Activated CD4-positive, alpha-beta T cell treated with anti-CD3 and anti-CD28 coated beads for 36 hours (primary cell): ENCODE measurements at places on chromosomes 1 and 21.

DNA sequence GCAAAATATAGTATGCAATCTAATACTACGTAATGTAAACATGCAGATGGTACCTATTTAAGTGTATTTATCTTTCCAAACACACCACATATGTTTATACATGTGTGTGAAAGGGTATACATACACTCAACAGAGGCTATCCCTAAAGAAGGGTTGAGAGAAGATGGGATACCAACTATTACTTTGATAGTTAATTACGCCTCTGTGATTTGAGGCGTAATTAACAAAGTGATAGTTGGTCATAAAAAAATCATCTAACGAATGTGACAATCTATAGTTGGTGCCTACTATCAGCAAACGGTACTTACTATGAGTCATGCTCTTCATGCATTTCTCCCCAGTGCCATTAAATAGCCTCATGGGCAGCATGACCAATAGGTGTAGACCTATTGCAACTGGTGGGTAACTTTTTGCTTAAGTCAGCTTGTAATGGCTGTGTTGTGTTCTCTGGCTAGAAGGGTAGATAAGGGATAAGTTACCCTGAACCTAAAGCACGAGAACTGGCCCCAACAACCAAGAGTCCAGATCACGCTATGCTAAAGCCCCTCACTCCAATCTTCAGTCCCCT lies 15.3 kb downstream of the RCAN1 start:
- no peak for DNase-seq

DNA sequence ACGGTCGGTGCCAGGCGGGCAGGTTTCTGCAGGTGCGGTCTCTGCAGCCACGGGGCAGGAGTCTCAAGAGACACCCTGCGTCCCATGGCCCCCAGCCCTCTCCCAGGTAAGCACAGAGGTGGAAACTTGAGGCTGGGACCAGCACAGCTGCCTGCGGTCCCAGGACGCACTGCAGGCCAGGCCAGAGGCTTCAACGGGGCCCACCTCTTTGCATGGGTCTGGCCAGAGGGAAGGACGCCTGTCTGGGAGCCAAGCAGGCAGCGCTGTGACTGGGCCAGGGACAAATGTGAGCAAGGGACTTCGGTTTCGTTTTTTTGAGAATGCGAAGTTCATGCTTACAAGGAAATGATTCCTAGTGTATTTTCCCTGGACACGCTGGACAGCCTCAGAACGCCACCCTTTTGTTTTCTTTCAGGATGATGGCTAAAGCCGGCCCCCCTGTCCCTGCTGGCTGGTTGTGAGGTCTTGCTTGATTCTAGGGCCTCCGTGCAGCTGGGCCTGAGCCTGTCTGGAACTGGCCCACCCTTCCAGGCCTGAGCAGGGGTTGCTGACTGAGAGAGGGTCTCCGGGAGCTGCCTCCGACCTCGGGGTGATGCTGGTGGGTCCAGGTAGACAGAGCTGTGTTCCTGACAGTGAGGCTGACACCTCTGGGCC lies 38.3 kb downstream of the MORN1 start:
- DNase-seq = no peak

GRCh38 chr1:31180338-31180737 lies 59.3 kb downstream of the NKAIN1 start:
- DNase-seq = no peak

DNA sequence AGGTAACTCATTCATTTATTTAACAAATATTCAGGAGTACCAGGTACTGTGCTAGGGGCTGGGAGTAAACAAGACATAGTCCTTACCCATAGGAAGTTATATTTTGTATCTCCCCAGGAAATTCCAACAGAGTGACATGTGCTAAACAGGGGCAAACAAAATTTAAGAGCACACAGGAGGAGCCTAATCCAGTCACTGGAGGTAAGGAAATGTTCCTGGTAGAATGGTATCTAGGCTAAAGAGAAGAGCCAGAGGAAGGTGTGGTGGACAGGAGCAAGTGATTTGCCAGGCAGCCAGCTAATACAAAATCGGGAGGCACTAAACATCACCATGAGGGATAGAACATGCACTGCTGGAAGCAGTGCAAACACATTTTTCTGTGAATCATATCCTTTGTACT lies 10.4 kb downstream of the TEX38 start:
- no peak for DNase-seq

DNA sequence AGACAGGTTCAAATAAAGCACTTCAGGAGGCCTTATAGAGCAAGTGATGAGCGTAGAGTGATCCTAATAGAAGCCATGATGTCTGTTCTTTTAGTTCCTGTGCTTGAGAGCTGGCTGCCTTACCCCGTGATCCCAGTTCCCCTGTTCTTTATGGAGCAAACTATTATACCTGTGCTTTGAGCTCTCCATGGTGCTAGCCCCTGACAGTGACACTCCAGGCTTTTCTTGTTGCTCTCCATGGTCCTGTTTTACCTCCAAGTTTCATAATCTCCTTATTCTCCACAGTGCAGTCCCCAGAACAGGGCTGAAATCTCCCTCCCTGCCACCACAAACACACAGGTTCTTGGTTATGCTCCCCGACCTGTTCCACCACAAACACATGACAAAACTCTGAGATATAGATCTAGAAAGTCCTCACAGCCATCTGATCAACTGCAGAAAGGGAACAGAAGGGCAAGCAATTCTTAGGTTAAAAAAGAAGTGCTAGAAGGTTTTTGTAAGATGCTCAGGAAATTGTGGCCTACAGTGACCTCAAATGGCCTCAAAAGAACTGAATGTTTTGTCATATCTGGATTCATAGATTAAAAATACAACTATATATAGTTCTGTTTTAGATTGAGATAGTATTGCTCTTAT lies 6.0 kb downstream of the CADM3 start:
- DNase-seq = peak; percentile 60

- DNase-seq = no peak
These were observed 241.2 kb downstream of the TRABD2B start for GRCh38 chr1:47756006-47756405.

- DNase-seq = peak; percentile 67
These were observed 22.1 kb upstream of the TDRD10 start for GRCh38 chr1:154479764-154480421.

GRCh38 chr1:172117800-172118199 lies 276.5 kb downstream of the DNM3 start:
- DNase-seq = peak; percentile 30

GRCh38 chr21:44875316-44875700 lies 1.8 kb upstream of the PTTG1IP start:
- DNase-seq = no peak

DNA sequence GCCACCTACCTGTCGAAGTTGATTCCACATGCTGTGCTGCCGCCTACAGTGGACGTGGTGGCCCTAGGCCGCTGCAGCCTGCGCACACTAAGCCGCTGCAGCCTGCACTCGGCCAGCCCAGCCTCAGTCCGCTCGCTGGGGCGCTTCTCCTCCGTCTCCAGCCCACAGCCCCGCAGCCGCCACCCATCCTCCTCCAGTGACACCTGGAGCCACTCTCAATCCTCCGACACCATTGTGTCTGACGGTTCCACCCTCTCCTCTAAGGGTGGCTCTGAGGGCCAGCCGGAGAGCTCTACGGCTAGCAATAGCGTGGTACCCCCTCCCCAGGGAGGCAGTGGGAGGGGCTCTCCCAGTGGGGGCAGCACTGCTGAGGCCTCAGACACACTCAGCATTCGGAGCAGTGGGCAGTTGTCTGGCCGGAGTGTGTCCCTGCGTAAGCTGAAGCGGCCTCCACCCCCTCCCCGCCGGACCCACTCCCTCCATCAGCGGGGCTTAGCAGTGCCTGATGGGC lies 46.9 kb downstream of the YARS1 start:
- DNase-seq = no peak

DNA sequence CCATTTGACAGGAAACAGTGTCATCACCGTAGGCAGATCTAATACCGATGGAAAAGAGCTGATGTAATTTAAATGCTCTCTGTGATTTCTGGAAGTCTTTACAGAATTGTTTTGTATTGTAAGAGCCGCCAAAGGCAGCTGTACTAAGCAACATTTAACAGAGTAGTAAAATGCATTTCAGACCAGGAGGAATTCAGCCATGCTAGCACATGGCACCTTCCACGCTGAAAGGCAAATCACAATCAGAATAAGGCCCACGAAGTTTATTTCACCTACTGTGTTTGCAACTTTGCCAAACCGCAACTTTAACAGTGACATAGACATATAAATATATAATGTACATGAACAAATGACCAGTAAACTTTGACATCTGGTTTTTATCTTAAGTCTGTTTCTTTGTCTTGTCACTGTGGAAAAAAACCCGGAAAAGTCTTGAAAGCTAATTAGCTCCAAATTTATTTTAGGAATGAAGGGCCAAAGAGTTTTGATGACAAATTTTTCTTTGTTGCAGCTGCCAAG lies 26.1 kb upstream of the DISC1 start:
- DNase-seq = no peak

- DNase-seq = no peak
These were observed 172.6 kb downstream of the CHRM3 start for GRCh38 chr1:239558991-239559390.

DNA sequence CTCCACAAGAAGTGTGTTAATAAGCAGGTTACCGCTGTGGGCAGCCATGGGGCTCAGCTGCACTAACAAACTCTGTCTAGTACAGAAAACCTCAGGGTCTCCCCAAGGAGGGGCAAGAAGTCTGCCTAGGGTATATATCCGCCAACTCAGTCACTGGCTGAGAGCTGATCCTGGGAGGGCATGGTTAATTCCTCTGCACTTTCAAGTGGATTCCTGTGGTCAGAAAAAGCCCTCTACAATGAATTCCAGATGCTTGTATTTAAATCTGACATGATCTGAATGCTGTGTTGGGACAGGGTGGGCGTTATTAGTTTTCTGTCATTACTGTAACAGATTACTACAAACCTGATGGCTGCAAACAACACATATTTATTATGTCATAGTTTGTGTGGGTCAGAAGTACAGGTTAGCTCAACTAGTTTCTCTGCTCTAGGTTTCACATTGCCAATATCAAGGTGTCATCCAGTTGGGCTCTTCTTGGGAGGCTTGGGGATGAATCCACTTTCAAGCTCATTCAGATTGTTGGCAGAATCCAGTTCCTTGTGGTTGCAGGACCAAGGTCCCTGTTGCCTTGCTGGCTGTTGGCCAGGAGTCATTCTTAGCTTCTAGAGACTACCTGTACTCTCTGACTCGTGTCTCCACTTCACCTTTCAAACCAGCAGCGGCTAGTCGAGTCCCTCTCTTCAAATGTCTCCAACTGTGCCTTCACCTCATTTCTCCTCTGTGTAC lies 8.0 kb upstream of the SELE start:
- DNase-seq = no peak

- DNase-seq = no peak
These were observed 138.2 kb upstream of the SPAG17 start for GRCh38 chr1:118323246-118323645.

GRCh38 chr1:39642796-39643195 lies 3.4 kb upstream of the HEYL start:
- DNase-seq = no peak

- no peak for DNase-seq
These were observed 537.4 kb upstream of the RGS18 start for GRCh38 chr1:191620883-191621282.

- no peak for DNase-seq
These were observed 493.6 kb upstream of the USP24 start for GRCh38 chr1:55708781-55709180.

DNA sequence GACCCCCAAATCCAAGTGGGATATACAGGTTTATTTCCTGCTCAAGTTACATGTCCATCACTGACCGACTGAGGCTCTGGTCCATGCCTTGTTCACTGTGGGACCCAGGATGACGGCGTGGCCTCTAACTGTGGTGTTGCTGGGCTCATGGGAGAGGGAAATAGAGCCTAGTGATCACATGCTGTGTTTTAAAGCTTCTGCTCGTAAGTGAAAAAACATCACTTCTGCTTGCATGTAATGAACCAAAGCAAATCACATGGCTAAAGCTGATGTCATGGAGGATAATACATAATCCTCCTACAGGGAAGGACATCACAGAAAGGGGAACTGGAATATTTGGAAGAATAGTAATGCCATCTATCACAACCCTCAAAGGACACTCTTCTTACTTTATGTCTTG lies 107.6 kb downstream of the FASLG start:
- DNase-seq = no peak

- no peak for DNase-seq
These were observed 232.1 kb downstream of the DUSP10 start for GRCh38 chr1:221509575-221510355.

- DNase-seq = no peak
These were observed 2.0 kb downstream of the ARHGAP29 start for GRCh38 chr1:94235189-94236012.

DNA sequence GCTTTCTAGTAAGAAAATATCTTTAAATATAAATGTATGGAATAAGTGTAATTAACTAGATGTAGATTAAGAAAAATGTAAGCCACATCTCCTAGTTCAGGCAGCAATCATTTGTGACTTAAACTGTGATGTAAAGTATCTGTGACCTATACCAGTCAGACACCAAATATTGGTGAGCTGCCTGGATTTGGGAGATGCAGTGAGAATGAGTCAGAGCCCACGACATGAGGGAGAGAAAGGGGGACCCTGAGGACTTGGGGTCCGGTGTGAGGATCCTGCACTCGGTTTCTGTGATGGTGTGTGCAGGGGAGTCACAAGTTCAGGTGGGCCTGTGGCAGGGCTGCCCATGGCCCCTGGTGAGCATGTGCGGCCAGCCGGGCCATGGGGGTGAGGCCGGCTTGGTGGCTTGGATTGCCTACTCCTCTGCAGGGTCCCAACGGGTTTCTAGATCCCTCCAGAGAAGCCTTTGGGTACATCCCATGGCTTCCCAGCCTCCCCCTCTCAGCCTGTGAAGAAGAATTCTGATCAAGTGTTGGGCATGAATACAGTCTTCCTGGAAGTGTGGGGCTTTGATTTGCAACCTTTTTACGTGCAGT lies 19.0 kb upstream of the ABCG1 start:
- no peak for DNase-seq

DNA sequence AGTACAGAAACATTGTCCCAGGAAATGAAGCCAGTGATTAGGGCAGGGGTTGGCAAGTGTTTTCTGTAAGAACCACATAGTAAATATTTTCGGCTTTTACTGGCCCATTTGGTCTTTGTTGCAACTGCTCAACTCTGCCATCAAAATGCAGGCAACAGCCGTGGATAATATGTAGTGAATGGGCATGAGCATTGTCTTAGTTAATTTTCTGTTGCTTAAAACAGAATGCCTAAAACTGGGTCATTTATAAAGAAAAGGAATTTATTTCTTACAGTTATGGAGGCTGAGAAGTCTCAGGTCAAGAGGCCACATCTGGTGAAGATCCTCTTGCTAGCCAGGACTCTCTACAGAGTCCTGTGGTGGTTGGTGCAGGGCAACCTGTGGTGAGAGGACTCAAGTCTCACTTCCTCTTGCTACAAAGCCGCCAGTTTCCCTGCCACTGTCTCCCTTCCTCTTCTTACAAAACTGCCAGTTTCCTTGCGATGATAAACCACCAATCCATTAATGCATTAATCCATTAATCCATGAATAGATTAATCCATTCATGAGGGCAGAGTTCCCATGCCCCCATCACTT lies 166.4 kb downstream of the PSMG1 start:
- no peak for DNase-seq

- peak; percentile 28 for DNase-seq
These were observed 15.7 kb downstream of the SSR2 start for GRCh38 chr1:156004843-156005584.

DNA sequence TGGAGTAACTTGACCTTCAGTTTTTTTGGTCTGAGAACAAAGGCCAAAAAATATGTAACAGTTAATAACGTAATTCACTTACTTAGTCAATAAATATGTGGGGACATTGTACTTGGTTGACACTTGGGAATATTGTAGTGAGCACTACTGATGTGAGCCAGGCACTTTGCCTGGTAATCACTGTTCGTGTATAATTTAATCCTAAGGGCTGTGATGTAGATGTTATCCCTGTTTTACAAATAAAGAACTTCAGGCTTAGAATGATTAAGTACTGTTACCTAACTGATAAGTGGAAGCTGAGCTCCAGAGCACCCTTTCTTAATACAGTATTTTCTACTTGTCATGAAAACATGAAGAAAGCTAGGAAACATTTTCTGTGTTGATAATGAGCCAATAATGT lies 28.0 kb downstream of the PTBP2 start:
- no peak for DNase-seq
